ENCODE measurements at places on chromosomes 5 and 9.

GRCh38 chr5:73958037-73958436, 332.0 kb downstream of the ARHGEF28 start:
- no peak for DNase-seq

DNA sequence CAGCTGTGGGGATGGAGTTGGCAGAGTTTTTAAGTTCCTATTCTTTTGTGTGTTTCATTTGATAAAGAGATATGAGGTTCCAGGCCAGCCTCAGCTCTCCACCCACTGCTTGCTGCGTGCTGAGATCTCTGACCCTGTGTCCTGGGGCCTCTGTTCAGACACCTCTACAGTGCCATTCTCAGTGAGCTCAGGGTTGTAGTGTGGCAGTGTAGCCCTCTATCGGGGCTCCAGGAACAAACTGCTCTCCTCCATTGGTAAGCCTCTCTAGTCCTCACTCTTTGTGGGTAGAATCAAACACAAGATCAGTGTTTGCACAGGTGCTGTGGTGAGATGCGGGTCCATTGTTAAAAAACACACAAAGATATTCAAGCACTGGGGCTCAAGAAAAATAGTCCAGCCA, 386.6 kb upstream of the RPS23 start:
- DNase-seq: no peak

GRCh38 chr5:159170021-159170420, 39.3 kb downstream of the RNF145 start:
- no peak for DNase-seq

GRCh38 chr9:4859035-4859434, 66.3 kb downstream of the RCL1 start:
- no peak for DNase-seq

GRCh38 chr5:161036296-161036695, 184.3 kb upstream of the ATP10B start:
- no peak for DNase-seq

DNA sequence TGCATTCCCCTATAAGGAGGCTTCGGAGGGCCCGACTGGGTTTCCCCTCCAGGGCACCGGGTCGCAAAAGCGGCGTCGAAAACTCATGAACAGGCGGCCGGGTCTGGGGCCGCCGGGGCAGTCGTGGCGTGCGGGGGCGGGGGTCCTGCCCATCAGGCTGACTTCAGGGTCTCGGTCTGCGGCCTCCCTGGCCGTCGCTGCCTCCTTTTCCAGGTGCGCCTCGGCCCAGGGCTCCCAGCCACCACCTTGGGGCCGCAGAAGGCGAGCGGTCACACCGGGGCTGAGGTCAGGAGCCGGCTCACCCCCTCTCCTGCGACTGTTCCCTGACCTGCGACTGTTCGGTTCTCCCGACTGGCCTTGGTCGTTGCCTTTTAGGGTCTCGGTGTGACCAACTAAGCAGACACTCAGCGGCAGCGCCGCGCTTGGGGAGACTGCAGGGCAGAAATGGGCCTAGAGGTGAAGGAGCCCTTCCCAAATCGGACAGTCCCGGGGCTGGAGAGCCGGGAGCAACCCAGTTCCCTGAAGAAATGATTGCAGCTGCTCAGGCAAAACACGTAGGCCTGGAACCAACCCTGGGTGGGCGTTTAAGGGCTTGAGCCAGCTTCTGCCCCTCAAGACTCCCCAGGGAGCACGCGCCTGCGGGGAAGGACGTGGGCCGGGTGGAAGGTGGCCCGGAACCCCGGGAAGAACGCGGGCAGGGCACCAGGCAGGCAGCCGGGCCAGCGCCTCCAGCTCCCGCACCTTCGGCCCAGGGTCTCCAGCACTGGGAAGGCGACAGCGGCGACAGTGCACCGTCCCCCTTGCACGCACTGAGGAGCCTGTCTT, 11.2 kb downstream of the IRX2 start:
- DNase-seq: no peak

DNA sequence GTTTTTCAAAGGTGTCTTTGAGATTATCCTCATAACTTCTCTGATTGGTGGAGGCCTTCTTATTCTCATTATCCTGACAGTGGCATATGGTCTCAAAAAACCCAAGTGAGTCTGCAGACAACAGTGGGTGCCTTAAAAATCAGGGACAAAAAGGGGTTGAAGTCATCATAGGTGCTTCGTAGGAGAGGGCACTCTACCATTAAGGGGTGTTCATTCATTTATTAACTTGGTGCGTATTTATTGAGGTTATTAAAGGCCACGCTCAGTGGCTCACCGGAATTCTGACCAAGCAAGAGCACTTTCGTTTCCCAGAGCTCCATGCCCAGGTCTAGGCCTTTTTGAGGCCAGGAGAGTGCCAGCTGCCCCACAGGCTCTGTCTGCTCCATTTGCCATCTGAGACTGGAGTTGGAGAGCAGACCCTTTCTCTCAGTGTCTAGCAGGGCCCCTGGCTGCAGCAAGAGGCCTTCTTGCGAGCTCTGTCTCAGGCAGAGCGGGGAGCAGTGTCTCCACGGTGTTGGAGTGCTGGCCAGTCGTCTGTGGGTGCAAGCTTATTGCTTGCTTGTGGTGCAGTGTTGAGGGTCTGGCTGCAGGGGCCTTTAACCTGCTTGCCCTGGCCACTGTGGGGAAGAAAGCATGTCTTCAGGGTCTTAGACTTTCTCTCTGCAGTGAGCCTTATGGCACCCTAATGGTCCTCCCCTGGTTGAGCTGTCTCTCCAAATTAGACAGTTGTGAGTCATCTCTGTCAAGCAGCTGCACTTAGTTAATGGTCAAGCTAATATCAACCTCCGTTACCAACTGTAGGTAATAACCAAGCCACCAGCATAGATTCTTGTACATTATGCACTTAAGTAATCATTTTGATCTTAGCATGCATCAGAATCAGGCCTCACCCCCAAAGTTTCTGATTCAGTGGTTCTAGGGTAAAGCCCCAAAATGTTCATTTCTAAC, 62.6 kb downstream of the IL31RA start:
- no peak for DNase-seq

DNA sequence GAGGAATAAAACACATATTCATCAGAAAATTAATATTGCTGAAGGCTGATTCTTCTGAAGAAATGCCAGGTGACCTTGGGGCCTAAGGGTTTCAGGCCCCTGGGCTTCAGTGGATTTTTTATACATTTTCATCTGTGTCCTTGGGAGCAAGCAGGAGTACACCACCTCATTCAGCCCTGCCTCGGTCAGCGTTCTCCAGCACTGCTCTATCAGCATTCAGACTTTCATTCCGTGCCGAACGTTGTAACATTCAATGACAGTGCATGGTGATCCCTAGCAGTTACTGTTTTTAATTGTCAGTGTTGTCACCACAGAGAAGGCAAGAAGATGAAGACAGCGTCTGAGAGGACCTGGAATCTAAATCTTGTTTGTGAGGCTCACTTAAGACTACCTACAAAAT, 490.4 kb downstream of the DNAH5 start:
- DNase-seq: no peak

DNA sequence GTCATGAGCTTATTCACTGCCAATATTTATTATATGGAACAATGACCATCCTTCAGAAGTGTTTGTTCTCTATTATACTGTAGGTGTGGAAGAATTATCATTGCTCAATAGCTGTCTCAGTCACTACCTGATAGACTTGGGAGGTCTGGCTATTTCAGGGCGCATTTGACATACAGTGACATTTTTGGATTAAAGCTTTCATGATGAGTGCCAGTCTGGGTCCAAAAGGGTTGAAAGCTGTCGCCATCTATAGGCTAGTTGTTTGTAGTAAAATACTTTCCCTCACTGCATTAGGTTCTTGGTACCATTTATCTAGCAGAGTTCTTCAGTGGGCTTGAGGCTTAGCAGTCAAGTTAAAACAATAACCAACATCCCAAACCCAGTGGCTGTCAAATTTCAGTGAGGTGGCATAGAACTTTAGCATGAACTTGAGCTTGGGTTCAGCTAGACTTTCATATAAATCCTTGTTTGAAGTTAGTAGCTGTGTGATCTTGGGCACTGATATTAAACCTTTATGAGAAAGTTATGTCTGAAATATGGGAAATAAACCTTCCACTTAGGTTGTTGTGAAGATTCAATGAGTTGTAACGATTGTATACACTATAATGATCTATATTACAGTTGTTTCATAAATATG, 110.5 kb upstream of the CDKN2B start:
- no peak for DNase-seq

- DNase-seq: no peak
Measured at GRCh38 chr5:56543441-56544388, 271.6 kb upstream of the MAP3K1 start.

DNA sequence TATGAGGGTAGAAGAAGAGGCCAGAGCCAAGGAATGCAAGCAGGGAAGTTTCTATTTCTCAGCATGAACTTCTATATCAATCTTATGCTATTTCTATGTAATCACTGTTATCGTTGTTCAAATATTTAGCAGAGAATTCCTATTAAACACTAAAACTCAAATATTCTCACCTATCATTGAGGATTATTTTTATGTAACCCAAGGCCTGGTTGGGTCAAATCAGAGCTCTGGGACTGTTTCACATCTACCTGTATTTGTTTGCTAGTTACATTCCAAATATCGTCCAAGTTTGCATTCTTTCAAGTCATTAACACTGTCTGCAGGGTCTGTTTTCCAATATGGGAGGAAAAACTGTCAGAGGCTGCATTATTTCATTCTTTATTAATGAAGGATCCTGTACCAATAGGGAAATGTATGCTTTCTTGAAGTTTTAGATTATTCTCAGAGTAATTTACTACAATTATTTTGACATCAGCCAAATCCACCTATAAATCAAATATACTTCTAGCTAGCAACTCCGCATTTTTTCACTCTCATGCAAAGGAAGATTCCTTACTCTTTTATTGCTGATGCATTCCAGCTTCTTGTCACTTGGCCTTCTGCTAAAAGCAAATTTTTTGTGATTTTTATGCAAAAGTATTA, 52.2 kb downstream of the LURAP1L start:
- no peak for DNase-seq

- DNase-seq: no peak
Measured at GRCh38 chr5:134794082-134794481, 35.5 kb downstream of the DDX46 start.

GRCh38 chr5:150305095-150305494, 2.4 kb upstream of the ARSI start:
- no peak for DNase-seq

GRCh38 chr5:150286820-150287219, 2.8 kb downstream of the CAMK2A start:
- DNase-seq: no peak

DNA sequence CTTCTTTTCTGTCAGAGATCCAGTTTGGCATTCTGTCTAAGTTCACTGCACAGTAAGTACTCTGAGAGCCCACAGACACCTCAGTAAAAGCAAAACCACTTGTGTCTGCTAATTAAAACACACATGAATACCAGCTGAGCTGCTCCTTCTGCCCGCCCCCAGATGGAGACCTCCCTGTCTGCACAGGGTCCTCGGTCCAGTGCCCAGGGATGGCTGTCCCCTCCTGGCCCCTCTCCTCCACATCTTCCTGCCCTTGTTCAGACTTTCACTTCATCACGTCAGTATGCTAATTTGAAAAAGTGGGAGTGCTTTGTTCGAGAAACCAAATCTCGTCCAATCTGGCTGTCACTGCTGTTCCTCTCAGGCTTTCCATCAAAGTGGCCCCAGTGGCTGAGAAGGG, 43.5 kb downstream of the LIX1 start:
- DNase-seq: no peak

GRCh38 chr9:14179449-14179848, 134.5 kb downstream of the NFIB start:
- no peak for DNase-seq

- no peak for DNase-seq
Measured at GRCh38 chr5:95931079-95931833, 30.4 kb downstream of the ELL2 start.

DNA sequence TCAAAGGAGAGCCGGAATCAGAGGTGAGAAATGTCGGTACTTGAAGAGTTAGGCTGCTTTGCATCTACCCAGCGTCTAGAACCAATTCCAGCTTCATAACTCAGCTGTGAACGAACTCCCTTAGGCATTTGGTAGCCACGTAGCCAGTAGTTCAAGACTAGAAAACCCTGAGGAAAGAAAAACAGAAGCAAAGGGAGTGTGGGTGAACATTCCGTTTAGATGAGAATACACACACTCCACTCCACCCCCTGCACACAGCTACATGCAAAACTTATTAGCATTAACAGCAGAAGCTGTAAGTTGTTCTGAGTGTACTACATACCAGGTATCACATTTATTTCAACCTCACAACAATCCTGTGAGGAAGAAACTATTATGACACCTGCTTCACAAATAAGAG, 78.3 kb downstream of the SMIM23 start:
- no peak for DNase-seq

DNA sequence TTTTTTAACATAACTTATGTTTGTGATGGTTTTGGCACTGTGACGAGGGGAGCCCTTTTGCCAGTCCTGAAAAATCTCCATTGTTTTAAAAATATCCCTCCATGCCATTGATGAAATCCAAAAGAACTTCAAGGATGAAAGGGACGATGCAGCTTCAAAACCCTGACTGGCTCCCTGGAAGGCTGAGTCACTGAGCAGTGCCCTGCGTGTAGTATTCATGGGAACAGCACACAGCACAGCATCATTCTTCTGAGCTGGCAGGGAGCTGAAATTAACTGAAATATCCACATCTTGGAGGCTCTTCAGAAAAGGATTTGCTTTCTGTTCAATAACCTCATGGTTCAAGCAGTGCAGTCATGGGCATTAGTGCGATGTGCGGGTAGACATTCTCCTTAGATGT, 29.7 kb downstream of the PDE4D start:
- no peak for DNase-seq

DNA sequence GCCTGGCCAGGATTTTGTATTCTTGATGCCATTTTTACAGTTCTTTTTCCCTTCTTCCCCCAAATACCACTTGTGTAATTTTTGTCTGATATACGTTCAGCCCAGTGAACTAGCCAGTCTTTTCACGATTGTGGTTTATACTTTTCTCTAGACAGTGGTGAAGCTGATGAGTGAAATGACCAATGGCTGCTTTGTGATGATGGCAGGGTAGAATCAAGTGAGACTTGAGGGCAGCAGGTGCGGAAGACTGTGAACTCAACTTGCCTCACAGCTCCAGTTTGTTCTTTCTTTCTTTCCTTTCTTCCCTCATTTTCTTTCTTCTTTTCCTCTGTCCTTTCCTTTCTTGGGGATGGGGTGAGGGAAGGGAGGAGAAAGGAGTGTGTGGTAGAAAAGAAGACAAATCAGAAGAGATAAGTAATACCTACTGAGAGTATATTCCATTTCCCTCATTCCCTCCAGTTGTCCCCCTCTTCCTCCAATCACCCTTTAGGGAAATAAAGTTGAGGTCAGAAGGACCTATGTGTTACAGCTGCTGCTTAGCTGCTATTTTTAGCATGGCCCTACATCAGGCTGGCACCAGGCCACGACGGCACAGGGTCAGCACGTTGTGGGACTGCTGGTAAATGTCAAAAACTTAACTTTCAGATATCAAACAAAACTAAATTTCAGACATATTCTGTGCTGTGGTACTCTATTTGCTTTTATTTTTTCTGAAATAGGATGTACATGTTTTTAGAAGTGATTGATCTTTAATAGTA, 12.3 kb downstream of the ZSWIM6 start:
- DNase-seq: no peak

- no peak for DNase-seq
Measured at GRCh38 chr5:179203248-179203647, 142.0 kb downstream of the ADAMTS2 start.
